ENCODE measurements at places on chromosomes 3 and 15.

DNA sequence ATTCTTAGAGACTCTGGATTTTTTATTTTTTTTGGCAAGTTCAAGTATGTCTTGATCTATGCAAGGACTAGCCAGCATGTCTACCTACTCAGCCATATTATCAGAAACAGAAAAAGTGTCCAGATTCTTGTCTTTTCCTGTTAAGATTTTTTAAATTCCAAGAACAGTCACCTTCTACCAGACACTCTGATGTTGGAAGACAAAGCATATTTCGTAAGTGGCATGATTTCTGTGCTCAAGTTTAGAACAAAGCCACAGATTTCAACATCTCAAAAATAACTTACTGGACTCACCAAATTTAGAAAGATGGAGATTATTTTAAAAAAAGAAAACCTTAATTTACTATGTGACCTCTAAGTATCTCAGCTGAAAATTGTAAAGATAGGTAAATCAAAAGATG, 61.9 kb downstream of the GOLGA6L7 start:
- DNase-seq: no peak

GRCh38 chr15:42154212-42154941, 2.1 kb downstream of the PLA2G4F start:
- no peak for DNase-seq

- no peak for DNase-seq
These were observed 24.3 kb upstream of the GPR171 start for GRCh38 chr3:151227266-151227806.

GRCh38 chr3:17352620-17353019, 389.8 kb downstream of the TBC1D5 start:
- DNase-seq: no peak

DNA sequence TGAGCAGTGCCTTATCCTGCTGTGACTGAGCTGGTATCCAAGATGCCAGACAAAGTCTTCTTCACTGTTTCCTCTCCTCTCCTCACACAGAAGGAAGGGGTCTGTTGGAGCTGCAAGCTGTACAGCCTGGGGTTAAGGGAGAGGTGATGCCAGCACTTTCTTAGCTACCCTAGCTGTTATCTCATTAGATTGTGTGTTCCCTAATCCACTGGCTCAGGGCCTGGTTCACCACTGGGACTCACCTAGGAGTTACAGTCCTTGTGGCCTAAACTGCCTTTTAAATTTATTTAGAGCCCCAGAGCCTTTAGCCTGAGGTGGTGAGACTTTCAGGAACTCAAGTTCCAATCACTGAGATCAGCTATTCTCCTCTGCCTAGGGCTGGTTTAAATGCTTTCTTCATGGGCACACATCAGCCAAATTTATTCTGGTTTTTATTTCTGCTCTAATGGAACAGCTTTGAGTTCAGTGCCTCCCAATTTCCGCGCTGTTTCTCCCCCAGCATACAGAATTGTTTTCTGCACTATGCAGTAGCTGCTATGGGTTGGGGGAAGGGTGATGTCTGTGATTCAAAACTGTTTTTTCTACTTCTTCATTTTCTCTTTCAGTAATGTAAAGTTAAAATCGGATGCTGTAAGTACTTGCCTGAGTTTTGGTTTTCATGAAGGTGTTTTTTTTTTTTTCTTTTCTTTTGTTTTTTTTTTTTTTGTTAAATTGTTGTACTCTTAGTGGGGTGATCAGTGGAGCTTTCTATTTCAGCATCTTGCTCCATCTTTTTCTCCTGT, 198.8 kb downstream of the DOCK3 start:
- DNase-seq: no peak

DNA sequence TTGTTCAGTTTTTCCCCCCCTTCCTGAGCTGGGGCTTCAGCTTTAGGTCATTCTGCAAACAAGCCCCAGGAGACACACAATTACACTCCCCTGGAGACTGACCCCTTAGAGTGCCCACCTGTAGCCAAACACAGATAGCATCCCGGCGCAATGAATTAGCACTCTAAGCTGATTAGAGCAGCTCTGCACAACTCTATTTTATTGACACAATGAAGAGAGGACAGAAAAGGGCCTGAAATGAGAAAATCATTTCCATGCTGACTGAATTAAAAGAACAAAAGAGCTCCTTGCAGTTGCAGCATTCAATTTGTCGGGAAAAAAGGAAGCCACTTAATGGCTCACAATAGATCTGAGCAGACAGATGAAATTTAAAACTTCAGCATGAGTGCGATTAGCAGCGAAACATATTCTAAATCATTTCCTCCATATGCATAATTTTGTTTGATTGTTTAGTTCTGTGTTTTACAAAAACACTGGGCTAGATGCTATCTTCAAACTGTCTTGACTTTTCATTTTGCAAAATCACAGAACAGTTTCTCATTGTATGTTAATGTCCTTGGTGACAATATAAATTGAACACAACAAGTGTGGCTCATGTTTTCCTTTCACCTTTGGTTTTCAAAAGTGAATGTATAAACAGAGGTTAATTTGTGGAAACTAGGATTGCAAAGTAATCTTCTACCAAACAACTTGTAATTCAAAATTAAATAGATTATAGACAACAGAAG, 308.6 kb downstream of the MECOM start:
- DNase-seq: peak; percentile 93

GRCh38 chr15:50344006-50344464, 11.0 kb downstream of the GABPB1 start:
- no peak for DNase-seq

DNA sequence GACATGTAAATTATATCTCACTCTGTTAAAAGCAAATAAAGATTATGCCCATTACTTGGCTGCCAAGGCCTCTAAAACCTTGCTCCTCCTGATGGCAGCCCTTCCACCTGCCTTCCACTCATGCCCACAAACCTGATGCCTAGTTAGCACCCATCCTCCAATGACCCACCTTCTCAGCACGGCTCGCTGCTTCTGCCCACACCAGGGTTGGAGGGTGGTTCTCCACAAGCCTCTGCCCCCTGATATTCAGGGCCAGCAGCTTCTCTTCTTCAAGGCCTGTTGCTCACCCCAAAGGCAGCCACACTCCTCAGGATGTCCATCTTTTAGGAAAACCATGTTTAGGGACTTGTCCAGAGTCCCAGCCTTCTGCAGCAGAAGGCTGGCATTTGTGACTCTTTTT, 263.4 kb upstream of the TLE3 start:
- no peak for DNase-seq

- DNase-seq: no peak
These were observed 25.8 kb downstream of the USP4 start for GRCh38 chr3:49313896-49314688.

DNA sequence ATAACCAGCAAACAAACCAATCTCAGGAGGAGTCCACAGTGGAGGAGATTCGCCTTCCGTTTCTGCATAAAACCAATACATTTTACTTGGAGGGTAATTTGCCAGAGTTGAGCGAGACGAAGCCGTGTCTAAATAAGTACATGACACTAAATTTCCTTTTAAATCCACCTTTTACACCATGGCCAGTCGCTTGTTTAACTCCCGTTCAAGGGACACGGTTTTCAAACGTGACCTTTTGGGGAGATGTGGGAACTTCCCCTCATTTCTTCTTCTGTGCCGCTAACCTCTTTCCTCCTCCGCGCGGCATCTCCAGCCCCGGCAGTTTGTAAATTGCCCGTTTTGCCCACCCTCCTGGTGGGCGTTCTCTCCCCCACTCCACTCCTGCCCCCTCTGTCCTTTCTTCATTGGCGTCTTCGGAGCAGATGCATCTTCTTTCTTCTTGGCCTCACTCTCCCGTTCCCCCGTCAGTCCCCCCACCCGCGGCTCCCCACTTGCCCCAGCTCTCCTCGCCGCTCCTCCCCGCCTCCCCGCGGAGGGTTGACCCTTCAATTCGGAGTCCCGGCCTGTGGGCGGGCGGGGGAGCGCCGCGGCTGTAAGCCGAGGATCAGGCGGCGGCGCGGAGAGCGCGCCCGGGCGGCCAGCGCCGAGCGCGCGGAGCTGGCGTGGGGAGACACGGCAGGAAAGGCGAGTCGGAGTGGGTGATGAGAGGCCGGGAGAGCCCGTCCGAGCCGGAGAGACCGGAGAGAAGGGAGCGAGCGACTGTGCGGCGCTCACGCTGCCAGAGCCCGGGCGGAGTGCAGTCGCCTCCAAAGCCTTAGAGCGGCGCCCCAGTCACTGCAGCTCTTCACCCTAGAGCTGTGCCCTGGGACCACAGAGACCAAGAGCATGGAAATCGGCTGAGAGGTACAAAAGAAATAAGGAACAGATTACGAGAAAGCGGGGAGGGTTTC, at the start of gene NLGN1:
NLGN1 (plus strand) TSS at position 584 of the 950 bp plus-strand sequence.
- peak; percentile 87 for DNase-seq

GRCh38 chr3:45753095-45753494, 43.2 kb downstream of the SLC6A20 start:
- DNase-seq: no peak

- DNase-seq: no peak
These were observed 22.5 kb downstream of the GLB1 start for GRCh38 chr3:33074217-33075067.

GRCh38 chr3:138687236-138687635, 78.7 kb downstream of the FAIM start:
- DNase-seq: no peak

DNA sequence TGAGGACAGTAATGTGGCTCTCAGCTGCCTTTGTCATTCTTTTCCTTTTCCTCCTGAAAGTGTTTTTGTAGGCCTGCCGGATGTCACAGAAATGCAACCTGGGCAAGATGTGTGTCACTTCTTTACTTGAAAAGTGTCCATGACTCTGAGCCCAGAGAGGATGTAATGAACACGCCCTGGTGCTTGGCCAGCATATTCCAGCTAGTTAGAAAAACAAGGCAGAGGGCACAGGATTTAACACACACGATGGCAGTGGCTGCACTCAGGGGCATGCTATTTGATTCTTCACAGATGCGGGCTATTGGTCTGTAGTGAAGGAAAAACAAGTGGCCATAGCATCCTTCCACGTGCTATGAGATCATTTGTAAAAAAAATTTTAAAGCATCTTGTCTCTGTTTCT, 30.3 kb upstream of the PTX3 start:
- DNase-seq: no peak

GRCh38 chr3:99895703-99896441, 78.2 kb downstream of the CMSS1 start:
- no peak for DNase-seq

DNA sequence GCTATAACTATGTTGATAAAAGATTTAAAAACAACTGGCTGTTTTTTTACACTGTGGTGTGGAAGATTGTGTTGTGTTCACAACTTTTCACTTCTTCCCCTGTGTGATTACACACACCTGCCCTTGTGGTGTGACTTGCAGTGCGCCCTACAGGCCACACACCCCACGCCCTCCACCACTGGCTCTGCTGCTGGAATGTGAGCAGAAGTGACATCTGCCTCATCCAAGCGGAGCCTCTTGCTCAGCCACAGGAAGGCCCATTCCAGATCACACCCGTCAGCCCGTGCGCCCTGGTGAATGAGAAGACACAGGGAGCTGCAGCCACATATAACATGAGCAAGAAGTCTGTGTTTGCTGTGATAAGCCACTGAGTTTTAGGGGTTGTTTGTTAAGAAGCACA, 7.0 kb downstream of the CCR2 start:
- no peak for DNase-seq

- no peak for DNase-seq
These were observed 184.9 kb downstream of the ATG7 start for GRCh38 chr3:11457135-11457534.

DNA sequence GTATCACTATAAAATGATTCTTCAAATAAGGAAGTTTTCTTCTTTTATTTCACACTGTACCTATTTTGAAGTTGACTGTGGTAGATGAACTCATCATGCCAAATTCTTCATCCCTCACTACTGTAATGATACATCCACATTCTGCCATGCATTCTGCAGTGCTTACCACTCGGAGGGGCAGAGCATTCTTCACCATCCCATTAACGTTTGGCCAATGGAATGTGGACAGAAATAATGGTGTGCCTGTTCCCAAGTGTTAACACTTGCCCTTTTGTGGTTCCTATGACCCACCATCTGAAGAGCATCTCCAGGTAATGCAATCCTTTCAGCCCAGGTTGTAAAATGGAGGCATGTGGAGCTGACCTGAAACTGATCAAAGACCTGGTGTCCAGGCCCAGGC, 18.6 kb downstream of the GOLIM4 start:
- no peak for DNase-seq

DNA sequence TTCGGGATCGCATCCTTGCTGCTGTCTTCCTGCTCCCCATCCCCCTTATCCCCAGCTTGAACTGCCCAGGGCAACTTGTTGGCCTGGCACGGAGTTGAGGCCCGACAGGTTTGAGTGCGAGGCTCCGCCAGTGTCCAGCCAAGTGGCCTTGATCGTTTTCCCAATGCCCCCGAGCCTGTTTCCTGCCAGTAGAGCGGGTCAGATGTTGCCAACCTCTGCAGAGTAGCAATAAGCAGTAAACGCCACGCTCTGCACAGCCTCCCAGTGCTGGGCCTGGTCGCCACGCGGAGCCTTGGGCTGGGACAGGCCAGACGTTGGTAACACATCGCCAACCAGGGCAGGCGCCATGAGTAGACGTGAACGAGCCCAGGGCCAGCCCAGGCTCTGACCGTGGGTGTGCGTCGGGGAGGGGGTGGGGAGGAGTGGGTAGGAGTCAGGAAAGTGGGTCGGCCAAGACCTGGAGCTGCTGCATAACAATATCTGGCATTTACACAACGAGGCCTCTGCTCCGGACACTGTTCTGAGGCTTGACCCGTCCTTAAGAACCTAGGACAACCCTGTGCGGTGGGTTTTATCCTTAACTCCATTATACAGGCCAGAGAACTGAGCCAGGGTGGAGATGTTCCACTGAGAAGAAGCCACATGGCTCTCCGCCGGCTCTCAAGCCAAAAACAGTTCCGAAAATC, 444 bp upstream of the ABHD14A start:
- DNase-seq: no peak

DNA sequence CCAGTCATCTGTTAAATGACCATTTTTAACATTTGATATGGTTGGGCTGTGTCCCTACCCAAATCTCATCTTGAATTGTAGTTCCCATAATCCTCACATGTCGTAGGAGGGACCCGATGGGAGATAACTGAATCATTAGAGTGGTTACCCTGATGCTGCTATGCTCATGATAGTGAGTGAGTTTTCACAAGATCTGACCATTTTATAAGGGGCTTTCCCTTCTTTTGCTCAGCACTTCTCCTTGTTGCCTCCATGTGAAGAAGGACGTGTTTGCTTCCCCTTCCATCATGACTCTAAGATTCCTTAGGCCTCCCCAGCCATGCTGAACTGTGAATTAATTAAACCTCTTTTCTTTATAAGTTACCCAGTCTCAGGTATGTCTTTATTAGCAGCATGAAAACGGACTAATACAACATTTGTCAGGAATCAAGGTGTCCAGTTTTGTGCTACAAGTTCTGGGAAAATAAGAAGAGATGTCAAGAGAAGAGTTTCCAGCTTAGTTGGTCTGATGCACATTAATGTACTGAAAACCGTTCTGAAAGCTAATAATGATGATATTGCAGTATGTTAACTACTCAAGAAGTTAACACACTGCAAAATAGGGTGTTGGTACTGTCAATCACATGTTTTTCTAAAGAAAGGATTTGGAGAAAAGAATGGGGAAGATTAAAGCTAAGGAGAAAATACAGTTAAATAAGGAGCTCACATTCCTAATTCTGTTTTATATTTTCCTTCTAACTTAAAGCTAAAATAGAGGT, 67.9 kb downstream of the ATP8B4 start:
- DNase-seq: no peak

GRCh38 chr3:117633207-117633606, 923.6 kb downstream of the TUSC7 start:
- DNase-seq: no peak

GRCh38 chr3:194333212-194333980, 17.7 kb downstream of the CPN2 start:
- DNase-seq: no peak

- no peak for DNase-seq
These were observed 129.7 kb upstream of the UBE2E1 start for GRCh38 chr3:23676093-23676492.
